ENCODE measurements at places on chromosomes 12 and 14.

GRCh38 chr12:110249716-110250225 lies 31.3 kb upstream of the ATP2A2 start:
- no peak for DNase-seq

DNA sequence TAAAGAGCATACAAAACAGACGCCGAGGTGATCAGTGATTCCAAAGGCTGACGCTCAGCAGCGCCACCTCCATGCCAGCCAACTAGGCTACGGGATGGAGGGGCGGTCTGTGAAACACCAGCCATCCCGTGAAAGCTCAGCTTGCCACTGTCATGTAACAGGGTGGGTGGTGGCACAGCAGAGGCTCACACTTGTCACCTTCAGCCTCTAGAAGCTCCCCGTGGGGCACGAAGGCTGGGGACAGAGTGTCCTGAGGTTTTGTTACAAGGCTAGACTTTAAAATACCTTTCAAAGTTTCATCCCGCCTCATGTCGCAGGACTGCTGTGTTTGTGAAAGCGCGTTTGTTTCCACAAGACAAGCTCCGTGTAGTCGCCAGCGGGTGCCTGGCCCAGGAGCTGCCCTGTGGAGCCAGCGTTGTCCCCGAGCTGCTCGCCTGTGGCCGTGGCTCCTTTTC lies 20.7 kb downstream of the XRCC3 start:
- DNase-seq = peak; percentile 58

- DNase-seq = no peak
These were observed 162.8 kb downstream of the SNAPC1 start for GRCh38 chr14:61925043-61925442.

GRCh38 chr12:98446060-98446459 lies 69.3 kb upstream of the TMPO start:
- no peak for DNase-seq

- DNase-seq = no peak
These were observed 172.8 kb upstream of the DCN start for GRCh38 chr12:91355150-91356006.

DNA sequence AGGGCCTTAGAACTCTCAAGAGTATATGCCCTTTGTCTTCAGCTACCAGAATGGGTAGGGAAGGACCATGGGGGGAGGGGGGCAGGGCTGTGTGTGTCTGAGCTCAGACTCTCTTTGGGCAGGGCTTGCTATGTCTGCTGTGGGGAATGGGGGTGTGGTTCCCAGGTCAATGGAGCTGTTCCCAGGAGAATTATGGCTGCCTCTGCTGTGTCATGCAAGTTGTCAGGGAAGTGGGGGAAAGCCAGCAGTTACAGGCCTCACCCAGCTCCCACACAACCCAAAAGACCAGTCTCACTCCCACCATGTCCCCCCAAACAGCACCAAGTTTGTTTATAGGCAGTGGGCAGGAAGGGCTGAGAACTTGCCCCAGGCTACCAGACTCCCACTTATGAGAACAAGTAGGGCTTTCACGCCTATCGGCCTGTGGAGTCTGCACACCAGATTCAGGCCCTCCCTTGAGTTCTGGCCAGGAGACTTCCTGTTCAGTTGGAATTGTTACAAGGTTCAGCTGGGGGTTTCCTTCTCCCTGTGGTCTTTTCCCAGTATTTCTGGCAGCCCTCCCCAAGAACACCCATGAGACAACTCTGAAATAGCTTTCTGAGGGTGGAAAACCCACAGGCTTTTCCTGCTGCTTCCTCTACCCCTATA lies 6.1 kb upstream of the SERPINA11 start:
- DNase-seq = no peak

- no peak for DNase-seq
These were observed 11.0 kb upstream of the LALBA start for GRCh38 chr12:48580831-48581230.

DNA sequence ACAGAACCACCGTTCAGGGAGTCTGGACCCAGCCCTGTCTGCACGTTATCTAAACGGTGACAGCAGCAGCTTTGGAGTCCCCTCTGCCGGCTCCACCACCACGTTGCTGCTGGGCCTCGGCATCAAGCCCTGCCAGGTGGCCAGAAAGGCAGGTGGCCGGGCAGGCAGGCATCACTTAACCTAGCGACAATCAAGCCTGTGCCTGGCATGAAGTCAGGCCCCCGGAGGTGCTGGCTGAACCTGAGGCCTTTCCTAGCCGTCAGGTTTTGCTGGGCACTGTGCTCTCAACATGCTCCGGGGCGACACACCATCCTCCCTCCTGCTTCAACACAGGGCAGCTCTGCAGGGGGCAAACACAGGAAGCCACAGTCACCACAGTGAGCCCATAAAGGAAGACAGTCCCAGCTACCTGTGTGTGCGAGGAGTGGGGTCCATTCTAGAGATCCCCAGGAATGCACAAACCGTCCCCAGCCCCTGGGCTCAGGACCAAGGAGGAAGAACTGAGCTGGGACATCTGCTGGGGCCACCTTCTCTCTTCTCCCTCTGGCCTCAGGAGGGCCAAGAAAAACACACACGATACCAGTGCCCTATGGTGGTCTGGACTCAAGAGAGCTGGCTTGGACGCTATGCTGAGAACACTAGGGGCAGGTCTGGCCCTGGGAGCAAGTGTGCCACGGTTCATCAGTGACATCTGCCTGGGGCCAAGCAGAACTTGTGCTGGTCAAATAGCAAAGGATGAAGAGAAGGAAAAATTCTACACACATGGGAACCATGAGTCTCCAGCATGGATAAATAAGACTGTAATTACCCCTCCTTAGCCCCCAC lies 44.7 kb downstream of the CCDC88C start:
- DNase-seq = no peak

DNA sequence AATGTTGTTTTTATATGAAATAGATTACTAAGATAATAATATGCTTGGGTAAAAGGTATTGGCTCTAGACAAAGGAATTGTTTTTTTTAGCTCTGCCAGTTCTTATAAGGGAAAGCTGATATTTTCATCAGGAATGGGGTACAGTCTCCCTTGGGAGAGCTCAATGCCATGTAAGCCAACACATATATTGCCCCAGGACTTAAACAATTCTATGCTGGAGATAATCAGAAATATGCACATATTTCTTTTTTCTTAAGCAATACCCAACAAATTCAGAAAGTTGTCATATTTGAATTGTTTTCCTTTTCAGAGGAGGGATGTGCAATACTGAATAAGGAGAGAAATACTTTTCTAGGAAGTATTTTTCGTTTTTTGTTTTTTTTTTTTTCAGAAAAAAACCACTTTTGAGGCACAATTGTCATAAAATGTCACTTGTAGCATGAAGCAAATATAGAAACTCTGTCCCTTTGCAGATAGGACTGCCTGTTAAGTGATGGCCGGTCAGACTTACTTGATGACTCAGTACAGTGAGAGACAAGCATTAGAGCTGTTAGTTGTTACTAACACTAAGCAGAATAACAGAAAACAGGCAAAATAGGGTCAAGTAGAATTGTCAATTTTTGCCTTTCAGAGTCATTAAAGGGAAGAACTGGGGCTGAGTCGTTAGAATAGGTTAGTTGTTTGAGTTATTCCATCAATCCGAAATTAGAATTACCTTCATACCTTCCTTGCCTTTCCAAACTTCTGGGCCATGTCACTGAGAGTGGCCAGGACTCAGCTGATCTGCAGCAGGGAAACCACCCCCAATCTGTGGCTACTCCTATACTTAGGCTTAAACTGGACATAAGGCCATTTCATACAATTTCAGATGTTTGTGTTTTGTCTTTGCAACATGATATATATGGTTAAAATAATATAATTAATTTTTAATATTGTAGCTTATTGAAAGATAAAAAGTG lies 168.1 kb downstream of the SLC38A4 start:
- DNase-seq = no peak

GRCh38 chr12:106070147-106070546 lies 68.6 kb downstream of the NUAK1 start:
- DNase-seq = no peak

GRCh38 chr12:45212064-45212463 lies 3.8 kb upstream of the ANO6 start:
- no peak for DNase-seq

- no peak for DNase-seq
These were observed 237.6 kb downstream of the KCNH5 start for GRCh38 chr14:62807636-62808035.

- DNase-seq = no peak
These were observed 54.3 kb downstream of the PRMT8 start for GRCh38 chr12:3545121-3545796.

DNA sequence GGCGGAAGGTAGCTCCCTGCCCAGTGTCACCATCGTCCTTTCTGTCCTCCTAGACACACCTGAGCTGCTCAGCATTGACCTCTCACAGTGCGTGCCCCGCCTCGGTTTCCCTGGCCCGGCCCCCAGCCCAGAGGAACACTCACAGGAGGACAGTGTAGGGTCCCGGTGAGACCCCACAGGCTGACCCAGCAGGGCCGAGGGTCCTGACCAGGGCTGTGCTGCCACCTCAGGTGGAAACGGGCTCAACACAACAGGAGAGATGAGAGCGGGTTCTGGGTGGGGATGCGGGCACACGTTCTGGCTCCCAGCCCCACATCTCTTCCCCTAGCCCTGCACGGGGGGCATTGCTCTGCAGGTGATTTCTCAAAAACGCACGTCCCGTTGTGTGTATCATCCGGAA lies 98.1 kb downstream of the PIWIL1 start:
- DNase-seq = no peak

- DNase-seq = peak; percentile 85
These were observed 91.5 kb upstream of the PTGDR start for GRCh38 chr14:52175982-52176502.

DNA sequence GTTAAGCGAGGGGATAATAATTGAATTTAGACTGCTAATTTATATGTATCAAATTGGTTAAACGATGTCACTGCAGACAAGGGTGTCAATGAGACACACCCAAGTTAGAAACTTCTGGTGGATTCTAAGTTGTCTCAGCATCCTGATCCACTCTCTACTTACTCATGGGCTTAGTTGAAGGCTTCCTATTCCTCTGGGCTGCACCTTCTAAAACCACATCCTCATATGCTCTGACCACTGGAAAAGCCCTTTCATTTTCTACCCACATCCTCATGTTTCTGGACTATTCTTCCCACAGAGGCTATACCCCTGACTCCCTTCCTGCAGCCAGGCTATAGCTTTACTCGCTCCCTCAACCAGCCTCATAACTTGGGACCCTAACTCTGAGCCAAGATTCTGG lies 493.8 kb downstream of the VRK1 start:
- no peak for DNase-seq

DNA sequence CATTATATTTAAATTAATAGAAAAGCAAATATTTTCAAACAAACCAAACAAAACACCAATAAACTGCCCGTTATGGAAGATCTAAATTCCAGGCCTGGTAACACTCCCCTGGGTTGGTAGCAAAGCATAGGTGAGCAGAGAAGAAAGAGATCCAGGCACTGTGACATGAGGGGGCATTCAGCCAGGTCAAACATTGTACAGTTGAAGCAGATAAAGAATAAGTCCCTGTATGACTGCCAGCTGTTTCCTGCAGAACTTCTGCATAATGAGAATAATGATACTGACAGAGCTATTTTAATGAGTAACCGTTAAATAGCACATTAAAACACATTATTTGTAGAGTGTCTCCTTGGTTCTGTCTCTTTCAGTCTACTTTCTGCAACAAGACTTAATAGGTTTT lies 35.4 kb downstream of the SLC38A1 start:
- no peak for DNase-seq

Data from natural killer cell treated with Interleukin-12 subunit alpha and Interleukin-12 subunit beta and Interleukin-15 and Interleukin-18, amount 100 ng/mL, for 72 hours (primary cell).